ENCODE measurements at places on chromosomes 2 and 18.

GRCh38 chr18:36527740-36528455 is 230.4 kb downstream of the FHOD3 start:
- DNase-seq: no peak

DNA sequence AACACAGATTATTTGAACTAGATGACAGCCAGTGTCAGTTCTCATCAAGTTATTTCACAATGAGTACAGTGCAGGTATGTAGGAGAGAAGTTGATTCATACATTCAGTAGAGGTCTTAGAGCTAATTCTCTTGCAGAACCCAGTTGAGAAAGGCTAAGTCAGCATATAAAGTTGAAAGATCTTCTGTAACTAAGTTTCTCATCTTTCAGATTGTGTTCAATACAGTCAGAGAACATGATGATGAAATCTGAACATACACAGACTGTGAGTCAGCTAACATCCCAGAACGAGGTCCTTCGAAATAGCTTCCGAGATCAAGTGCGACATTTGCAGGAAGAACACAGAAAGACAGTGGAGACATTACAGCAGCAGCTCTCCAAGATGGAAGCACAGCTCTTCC is 41.9 kb upstream of the LIMS1 start:
- no peak for DNase-seq

- DNase-seq: no peak
Observed at GRCh38 chr2:28835781-28836180, 25.1 kb downstream of the SPDYA start.

DNA sequence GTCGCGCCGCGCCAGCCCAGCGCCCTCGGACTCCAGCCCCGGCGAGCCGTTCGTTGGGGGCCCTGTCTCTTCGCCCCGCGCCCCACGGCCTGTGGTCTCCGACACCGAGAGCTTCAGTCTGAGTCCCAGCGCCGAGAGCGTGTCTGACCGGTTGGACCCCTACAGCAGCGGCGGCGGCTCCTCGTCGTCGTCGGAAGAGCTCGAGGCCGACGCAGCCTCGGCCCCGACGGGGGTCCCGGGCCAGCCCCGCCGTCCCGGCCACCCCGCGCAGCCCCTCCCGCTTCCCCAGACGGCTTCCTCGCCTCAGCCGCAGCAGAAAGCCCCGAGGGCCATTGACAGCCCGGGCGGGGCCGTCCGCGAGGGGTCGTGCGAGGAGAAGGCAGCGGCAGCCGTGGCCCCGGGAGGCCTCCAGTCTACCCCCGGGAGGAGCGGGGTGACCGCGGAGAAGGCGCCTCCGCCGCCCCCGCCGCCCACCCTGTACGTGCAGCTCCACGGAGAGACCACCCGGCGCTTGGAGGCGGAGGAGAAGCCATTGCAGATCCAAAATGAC is 1.4 kb downstream of the PHLPP1 start:
- DNase-seq: no peak

GRCh38 chr2:177147834-177148445 is 64.7 kb upstream of the HNRNPA3 start:
- DNase-seq: no peak

- no peak for DNase-seq
Observed at GRCh38 chr2:60764736-60765534, 8.9 kb downstream of the PAPOLG start.

GRCh38 chr2:150476286-150476685 is 11.2 kb downstream of the RND3 start:
- no peak for DNase-seq

GRCh38 chr2:170248574-170249393 is 70.8 kb downstream of the MYO3B start:
- DNase-seq: no peak

GRCh38 chr18:35029770-35030169 is 11.4 kb upstream of the MAPRE2 start:
- DNase-seq: no peak

GRCh38 chr18:48932822-48933510 is 17.8 kb downstream of the SMAD7 start:
- DNase-seq: no peak

DNA sequence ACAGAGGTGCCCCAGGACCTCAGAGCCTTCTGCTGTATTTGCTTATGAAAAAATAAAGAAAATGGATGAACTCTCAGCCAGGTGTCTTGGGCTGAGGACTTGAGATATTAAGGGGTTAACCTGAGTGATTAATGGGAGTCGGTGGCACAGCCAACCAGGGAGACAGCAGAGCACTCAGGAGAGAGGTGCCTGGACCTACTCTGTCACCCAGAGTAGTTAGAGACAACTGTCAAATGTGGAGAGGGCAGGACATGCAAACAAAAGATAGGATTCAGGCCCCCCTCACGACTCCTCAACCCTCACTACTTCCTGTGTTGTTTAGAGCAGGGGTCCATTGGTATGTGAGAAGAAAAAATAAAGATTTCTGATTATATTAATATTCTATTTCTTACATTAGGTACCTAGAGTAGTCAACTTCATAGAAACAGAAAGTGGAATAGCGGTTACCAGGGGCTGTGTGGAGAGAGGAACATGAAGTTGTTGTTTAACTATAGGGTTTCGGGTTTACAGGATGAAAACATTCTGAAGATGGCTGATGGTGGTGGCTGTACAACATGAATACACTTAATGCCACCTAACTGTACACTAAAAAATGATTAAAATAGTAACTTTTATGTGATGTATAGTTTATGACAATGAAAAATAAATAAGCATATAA is 28.6 kb upstream of the CETN1 start:
- DNase-seq: no peak

- DNase-seq: no peak
Observed at GRCh38 chr2:15149063-15149462, 412.1 kb downstream of the NBAS start.

DNA sequence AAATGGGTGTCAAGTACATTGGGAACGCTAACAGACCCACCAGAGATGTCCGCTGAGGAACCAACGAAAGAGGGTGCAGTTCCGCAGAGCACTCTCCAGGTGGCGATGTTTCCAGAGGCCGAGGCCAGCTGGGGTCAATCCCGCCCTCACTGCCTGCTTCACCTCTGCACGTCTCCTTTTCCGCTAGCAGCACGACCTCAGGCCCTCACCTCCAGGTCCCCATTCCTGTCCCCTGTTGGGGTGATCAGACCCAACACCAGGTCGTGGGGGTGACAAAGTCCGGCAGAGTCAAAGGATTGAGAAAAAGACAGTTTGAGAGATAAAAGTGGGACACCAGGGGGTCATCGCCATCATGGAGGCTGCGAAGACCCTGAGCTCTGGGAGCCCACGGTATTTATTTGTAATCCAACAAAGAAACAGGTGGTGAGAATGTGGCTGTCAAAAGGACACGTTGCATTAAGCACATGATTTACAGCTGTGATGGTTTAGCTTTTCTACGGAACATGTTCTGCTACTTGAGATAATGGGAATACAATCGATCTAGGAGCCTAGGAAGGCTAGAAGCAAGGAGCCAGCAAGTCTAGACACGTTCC is 27.3 kb downstream of the ZAP70 start:
- DNase-seq: no peak

- DNase-seq: no peak
Observed at GRCh38 chr2:71240794-71241193, 13.9 kb upstream of the PAIP2B start.

GRCh38 chr2:154740361-154740760 is 41.9 kb downstream of the KCNJ3 start:
- no peak for DNase-seq

- DNase-seq: no peak
Observed at GRCh38 chr18:49225160-49225559, 235.3 kb downstream of the DYM start.

GRCh38 chr2:69032336-69032735 is 19.4 kb downstream of the ANTXR1 start:
- no peak for DNase-seq

- no peak for DNase-seq
Observed at GRCh38 chr2:112301973-112302372, 26.6 kb downstream of the ZC3H6 start.

DNA sequence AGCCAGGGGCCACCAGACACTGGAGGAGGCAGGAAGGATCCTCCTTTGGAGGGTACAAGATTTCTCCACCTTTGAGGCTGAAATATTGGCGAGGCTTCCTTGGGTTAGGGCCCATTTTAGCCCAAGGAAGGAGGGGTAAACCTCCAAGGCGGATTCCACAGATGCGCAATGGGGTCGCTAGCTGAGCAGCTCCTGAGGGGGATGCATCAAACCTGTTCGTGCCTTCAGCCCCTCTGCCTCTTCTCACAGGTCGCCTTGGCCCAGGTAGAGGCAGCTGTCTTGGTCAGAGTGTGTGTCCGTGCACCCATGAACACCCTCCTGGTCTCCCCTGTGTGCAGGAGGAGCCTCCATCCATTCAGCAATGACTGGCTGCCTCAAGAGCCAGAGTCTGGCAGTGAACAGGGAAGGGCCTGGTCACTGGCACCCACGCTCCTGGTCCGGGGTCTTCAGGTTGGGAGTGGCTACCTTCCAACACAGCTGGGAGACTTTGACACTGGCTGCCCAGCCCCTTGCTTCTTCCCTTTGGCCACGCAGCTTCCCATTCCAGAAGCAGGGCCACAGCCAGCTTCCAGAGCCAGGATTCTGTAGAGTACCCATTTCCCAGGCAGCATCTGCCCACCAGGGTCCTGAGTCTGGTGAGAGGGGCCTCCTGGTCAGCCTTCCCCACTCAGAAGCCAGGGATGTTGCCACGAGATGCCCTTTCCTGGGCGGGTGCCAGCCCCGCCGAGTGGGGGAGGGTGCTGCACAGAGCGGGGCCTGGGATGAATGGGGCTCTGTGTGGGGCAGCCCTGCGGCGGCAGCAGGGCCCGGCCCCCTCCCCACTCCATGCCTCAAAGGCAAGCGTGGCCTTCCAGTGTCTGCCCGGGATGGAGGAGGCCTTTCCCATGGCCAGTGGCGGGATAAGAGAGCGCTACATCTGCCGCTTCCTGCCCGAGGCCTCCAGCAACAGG is 95.8 kb upstream of the GPC1 start:
- no peak for DNase-seq

DNA sequence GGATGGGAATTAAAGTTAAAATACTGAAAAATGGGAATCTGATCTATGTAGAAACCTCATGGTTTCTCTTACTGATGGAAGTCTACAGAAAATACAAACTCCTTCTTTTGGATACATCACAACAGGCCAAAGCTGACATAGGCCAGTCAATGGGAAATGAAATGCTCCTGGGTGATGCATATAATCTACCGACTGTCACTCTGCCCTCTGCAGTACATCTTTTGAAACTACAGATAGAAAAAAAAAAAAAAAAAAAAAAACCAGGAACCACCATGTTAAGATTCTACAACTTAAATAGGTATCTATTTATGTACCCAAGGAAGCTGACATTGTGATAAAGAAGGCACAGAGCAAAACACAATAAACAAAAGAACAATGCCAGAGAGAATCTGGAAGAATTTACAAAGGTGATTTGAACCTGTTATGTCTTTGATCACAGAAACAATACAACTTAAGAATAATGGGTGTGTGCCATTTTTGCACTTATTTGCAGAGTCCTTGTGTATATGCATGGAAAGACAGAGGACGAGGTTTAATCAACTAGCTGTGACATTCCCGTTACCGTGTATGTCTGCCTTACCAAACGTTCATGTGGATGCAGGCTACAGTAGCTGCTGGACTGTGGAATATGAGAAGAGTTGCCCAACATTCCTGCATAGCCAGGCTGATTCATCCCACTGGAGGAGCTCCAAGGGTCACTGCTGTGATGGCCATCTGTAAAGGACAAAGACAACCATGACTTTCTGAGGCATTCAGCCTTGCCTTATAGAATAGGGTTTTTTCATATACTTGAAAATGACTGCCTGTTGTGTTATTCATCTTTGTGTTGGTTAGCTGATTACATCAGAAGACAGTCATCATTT is 312.7 kb downstream of the TCF4 start:
- DNase-seq: no peak

DNA sequence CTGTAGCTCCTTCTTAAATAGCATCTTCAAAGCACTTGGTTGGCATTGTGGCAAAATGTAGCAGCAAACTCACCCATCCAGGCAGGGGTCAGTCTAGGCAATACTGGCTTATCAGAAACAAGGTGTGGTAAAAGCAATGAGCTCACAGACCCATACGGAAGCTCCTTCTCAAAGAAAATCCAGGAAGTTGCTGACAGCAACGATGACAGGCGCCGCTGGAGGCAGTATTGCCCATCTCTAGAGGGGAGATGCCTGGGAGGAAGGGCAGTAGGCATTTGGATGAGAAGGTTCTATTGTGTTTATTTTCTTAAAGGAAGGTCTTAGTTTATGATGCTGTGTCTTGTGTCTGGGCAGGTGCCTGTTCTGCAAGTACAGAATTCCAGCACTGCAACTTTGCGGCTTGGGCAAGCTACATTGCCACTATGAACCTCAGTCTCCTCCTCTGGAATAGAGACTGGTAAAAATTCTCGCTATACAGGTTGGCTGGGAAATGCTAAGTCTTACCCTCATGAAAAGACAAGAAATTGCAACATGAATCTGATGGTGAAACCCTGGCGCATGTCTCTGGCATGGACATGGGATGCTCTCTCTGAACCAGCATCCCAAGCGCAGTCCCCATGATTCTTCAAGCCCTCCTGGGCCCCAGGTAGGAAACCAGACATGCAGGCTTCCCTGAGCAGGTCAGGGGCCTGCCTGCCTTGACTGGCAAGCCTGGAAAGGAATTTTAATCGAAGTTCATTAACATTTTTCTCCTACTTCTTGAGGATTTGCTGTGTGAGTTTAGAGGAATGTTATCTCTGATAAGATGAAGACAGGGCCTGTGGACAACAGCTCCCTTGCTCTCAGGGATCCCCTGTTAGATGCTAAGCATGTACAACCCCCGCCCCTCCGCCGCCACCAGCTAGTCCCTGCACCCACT is 156.0 kb downstream of the TFCP2L1 start:
- DNase-seq: no peak

- no peak for DNase-seq
Observed at GRCh38 chr2:159139216-159139933, 147.1 kb downstream of the WDSUB1 start.
